ENCODE measurements at places on chromosomes 12 and 14.
A peak's percentile ranks its signal among the peaks of the same experiment; 100 is the strongest.

DNA sequence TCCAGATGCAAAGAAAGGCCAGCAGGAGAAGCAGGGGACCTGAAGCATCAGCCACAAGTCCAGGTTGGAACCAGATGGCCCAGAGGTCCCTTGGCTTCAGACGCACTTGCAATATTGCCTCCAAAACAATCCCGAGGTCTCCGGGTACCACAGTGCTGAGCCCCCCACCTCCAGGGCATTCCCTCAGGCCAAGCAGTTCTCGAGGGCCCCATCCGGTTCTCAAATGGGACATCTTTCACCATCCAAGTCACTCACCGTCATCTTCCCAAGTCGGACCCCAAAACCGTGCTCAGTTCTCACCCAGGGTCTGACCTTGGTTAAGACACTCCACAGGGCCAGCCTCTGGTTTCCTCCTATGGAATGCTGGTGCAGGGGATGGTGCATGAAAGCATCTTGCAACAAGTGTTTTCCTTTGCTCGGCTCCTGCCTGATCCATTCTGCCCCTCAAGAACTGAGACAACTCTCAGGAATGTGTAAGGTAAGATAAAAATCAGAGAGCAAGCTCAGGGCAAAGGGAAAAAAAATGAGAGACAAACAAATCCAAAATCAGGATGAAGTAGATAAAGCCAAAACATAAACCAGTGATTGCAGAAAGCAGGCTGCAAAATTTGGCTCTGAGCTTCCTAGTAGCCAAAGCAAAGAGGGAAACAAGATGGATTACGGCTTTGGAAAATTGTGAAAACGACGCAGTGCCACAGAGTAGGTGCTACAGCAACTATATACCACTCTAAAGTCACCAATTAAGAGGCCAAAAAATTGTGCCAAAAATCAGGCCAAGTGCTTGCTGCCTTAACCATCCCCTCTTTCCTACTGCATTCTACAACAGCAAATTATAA lies 8.0 kb downstream of the NCOR2 start:
- no peak for DNase-seq

- DNase-seq, result no peak
Measured at GRCh38 chr12:49824895-49825294, 3.3 kb downstream of the NCKAP5L start.

DNA sequence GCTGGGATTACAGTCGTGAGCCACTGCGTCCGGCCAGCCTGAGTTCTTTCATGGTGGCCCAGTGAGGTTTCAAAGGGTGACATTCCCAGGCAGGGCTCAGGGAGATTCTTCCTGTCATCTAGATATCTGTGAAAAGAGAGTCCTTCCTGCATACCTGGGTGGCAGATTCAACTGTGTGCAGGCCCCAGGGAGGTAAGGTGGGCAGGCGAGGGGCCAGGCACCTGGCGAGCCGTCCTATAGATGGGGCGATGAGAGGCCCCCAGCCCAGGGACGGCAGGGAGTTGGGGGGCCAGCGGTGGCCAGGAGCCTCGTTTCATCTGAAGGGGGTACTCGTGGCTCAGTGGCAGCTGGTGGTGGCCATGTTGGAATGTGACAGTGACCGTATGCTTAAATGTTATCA lies 7.1 kb upstream of the EP400 start:
- DNase-seq, result no peak

GRCh38 chr12:108182096-108182495 lies 53.0 kb downstream of the WSCD2 start:
- no peak for DNase-seq

- DNase-seq, result peak; percentile 64
Measured at GRCh38 chr12:111209811-111210210, 159.1 kb downstream of the PHETA1 start.

DNA sequence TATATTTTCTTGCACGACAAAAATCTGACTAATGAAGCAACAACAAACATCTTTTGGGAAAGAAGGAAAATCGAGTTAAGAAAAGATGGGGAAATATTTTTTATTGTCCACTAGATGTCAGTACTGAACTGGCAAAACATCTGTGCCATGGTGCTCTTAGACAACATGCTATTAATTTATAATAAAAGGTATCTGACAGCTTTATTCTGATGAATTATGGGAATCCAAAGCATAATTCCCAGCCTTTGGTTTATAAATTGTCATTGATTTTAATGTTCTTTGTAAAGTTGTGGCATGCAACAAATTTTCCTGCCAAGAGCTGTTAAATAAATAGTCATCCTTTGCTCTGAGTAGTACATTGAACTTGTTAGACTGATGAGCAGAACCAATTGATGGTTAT lies 231.2 kb downstream of the ETNK1 start:
- DNase-seq, result peak; percentile 81

GRCh38 chr14:82501554-82501953 lies 967.9 kb upstream of the SEL1L start:
- DNase-seq, result no peak

- peak; percentile 98 for DNase-seq
Measured at GRCh38 chr12:124523071-124523470, 44.3 kb downstream of the NCOR2 start.

DNA sequence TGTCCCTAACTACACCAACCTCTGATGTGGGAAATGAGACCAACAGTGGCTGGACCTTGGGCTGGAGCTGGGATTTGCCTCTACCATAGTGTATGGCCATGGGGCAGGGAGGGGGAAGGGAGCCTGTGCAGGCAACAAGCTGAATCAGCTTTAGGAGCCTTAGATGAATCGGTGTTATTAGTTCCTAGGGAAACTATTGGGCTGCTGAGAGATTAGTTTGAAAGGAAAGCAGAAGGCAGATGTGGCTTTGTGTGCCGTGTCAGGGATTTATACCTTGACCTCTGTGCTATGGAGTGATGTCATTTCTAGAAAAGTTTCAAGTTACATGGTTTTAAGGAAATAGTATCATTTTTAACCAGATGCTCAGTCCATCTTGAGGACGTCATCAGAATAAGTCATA lies 19.5 kb upstream of the GAS2L3 start:
- DNase-seq, result no peak

GRCh38 chr14:52244997-52245396 lies 22.5 kb upstream of the PTGDR start:
- DNase-seq, result no peak

GRCh38 chr12:5036031-5036430 lies 7.6 kb upstream of the KCNA5 start:
- DNase-seq, result no peak

DNA sequence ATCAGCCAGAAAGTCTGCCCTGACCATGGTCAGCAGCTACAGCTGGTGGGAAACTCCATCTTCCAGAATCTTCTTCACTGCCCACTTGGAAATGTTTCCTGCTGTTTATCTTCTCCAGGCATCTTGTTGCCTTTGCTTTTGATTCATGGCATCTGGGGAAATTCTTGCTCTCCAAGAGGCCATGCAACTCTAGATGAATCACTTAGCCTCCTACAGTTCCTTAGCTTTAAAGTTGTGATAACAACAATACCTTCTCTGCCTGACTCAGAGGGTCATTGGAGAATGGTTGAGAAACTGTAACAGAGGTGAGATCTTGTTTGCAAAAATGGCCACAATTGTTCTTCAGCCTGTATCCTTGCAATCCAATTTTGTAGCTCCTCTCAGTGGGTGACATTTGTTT lies 121.0 kb upstream of the VRK1 start:
- DNase-seq, result no peak

DNA sequence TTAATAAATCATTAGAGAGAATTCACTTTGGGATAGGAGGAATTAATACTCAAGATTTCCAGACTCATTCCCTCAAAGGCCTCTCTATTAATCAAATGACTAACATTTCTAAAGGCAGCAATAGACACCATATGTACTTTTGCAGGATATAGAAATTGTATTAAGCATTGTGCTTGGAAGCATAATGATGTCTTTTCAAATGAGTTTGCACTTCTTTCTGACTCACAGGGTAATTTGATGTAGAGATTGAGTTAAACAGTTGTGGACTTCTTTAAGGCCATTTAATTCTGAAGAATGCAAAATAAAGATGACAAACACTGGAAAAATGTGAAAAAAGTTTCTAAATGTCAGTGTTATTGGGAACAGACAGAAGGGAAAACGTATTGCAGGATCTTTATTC lies 63.4 kb upstream of the CSRP2 start:
- no peak for DNase-seq

GRCh38 chr12:27396216-27396815 lies 50.2 kb upstream of the SMCO2 start:
- no peak for DNase-seq

DNA sequence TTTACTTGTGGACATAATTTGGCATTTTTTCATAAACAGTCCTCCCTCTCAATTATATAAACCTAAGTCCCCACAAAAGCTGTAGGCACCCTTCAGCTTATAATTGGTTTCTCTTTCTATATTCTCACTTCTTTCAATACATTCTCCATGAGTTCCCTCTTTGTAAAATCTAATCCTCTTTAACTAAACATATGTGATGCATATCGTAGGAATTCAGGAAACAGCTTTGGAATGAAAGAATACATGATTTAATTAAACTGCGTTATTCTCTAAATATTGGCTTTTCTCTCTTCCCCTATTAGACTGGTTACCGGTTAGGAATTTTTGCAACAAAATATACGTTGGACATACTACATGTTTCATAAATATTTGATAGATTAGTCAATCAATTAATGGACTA lies 1122.6 kb downstream of the FLRT2 start:
- DNase-seq, result no peak

GRCh38 chr14:60771117-60771516 lies 36.6 kb downstream of the MNAT1 start:
- DNase-seq, result no peak

GRCh38 chr12:28770322-28770721 lies 378.8 kb upstream of the FAR2 start:
- DNase-seq, result no peak

- DNase-seq, result no peak
Measured at GRCh38 chr12:42140901-42141300, 3.8 kb downstream of the GXYLT1 start.

DNA sequence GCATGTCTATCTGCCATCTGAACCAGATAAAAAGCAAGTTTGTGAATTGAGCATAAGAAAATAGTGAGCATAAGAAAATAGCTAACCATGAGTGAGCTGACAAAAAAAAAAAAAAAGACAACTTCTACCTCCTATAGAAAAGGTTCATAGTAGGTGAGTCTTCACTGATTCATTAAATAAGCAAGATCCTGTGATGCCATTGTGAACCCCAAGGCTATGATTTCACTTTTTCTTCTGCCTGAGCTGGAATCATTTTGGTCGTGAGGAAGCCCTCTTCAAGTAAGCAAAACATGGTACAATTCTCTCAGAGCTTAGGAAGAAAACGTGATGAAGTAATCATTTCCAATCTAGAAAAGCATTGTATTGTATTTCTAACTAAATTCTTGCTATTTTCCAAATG lies 1.2 kb downstream of the PIK3C2G start:
- DNase-seq, result no peak

GRCh38 chr12:3255057-3255456 lies 177.9 kb downstream of the TSPAN9 start:
- DNase-seq, result no peak

DNA sequence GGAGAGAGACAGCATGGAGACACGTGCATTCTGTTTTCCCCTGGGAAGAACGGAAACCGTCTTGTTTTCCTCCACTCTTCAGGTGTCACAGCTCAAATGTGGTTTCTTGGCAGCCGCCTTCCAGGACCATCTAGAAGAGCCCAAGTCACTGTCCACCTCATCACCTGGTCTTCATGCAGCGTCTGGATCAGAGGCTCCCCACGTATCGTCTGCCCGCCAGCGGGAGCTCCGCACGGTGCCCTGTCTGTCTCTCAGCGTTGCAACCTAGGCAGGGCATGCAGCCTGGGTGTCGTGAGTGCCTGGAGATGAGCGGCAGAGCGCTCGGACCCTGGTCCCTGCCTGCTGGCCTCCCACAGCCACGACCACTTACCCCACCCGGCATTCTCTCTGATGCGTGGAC lies 117.5 kb downstream of the PIWIL1 start:
- DNase-seq, result no peak

DNA sequence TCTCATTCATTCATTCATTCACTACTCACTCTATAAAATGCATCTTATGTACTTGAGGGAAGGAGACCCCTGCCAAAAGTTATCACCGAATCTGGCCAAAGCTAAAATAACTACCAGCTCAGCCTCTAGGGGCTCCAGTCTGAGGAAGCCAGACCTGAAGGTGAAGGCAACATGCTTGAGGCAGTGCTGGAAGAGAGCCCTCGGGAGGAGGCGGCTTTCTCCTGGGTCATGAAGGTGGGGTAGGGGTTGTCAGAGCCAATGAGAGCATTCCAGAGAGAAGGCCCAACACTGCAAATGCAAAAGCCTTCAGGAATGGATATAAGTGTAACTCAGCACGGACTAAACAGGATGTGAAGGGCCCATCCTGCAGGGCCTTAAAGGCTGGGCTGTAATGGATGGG lies 62.4 kb downstream of the GSC start:
- no peak for DNase-seq

- no peak for DNase-seq
Measured at GRCh38 chr12:28936221-28936620, 212.9 kb upstream of the FAR2 start.

- DNase-seq, result no peak
Measured at GRCh38 chr14:78593949-78594348, 423.8 kb downstream of the NRXN3 start.

GRCh38 chr14:89848165-89848564 lies 106.4 kb downstream of the EFCAB11 start:
- no peak for DNase-seq

DNA sequence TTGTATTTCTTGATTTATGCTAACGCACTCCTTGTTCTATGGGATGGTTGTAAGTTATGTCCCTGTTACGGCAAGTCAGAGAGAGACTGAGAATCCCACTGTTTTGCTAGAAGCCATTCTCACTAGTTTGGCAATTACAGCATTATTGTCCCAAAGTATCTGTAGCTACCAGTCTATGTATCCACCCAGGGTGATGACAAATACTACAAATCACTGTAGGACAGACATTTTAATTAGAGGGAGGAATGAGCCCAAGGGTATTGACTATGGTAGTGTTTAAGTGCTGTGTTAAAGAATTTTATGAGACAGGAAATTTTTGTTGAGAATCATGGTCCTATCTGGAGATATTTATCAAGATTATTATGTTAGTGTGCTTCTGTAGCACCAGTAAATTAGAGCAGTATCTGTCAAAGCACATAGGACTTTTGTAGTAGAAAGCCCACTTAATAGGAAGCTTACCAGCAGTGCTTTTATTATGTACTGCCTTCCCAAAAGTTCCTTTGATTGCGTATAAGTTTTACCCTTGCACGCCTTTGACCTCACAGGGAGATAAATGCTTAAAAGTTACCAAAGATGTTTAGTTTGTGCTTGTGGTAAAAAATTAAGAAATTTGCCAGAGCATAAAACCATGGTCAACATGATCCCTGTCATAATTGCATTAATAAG lies 10.7 kb downstream of the PRKCH start:
- DNase-seq, result no peak

DNA sequence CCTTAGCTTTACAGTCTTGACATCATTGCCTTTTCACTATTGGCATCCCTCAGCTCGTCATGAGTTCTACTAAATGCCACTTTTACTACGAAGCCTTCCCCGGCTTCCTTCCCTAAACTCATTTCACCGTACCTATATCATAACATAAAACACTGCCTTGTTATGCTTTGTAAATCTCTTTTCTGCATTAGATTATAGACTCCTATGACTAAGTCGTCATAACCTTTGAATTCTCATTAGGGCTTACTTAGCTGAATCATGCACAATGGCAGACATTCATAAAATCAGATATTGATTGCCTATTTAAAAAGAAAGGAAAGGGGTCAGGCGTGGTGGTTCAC lies 21.0 kb downstream of the BTG1 start:
- DNase-seq, result no peak

- no peak for DNase-seq
Measured at GRCh38 chr14:93564918-93565317, 134.2 kb downstream of the UNC79 start.
